ENCODE measurements at places on chromosomes 1 and 21.

- DNase-seq = no peak
Observed at GRCh38 chr1:210467440-210468043, 138.8 kb downstream of the HHAT start.

DNA sequence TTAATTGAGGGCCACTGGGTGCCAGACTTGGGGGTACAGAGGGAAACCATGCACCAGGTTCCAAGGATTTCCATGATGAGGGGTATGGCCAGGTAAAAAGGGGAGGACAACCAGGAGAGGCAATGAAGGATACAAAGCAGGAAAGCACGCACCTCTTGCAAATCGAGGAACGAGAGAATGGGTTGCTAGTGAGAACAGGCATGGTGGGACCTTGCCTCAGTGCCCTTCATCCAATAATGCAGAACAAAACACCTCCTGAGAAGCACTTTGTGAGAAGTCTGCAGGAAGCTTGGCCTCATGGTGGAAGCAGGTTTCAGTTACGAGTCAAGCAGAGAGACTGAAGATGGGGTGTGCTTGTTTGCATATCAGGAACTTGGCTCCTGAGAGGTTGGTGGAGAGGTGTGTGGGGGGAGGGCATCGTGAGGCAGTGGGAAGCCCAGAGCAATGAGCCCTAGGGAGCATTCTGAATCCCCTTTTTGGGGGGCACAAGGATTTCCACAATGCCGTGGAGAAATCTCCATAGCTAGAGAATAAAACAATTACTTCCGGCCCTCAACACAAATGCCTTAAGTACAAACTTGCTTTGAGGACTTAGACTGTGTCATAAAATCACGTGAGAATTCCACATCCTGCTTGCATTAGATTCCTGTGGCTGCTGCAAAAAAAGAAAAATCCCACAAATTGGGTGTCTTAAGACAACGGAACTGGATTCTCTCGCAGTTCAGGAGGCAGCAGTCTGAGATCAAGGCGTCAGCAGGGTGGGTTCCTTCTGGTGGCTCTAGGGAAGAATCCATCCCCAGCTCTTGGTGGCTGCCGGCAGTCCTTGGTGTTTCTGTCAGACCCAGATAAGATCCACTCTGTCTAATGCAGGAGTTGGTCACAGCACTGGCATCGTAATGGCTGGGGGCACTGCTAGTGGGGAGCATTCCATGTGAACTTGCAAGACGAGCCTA, 54.9 kb upstream of the BACE2 start:
- DNase-seq = no peak

DNA sequence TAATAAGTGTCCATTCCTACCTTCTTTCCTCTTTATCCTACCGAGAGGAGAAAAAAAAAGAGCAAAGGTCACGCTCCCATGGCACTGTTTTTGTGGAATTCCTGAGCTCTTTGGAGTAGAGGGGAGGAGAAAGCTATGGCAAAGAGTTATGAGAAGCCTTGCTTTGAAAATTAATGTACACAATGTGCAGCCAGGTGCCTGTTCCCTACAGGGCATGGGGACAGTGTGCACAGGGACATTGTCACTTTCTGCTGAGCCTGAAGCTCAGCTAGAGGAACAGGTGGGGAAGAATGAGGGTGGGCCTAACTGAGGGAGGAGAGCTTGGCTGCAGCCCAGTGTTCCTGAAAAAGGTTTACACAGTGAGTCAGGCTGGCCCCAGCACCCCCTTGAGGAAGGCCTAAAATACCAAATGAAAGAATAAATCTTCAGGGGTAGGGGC, 66.1 kb downstream of the PLXNA2 start:
- DNase-seq = no peak

DNA sequence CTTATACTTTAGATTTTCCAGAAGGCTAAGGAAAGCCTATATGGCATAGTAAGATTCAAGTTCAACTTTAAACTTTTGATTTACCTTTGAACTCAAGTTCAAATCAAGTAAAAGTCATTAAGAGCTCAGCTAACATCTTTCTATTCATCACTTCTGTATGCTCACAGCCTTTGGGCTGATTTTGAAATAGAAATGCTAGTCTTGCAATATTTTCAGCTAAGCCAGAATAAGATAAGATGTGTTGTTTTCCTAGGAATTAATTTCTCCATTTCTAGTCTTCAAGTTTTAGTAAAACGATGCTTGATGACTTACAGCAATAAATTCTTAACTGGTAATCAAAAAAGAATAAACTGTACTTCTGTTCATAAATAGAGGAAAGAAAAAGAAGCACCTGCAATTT, 35.6 kb downstream of the ATP1B1 start:
- no peak for DNase-seq

- DNase-seq = no peak
Observed at GRCh38 chr1:8879464-8879921, 1.0 kb upstream of the ENO1 start.

GRCh38 chr1:33060579-33061083, 20.3 kb upstream of the AZIN2 start:
- no peak for DNase-seq

GRCh38 chr1:88566615-88567387, 117.3 kb upstream of the PKN2 start:
- DNase-seq = no peak

DNA sequence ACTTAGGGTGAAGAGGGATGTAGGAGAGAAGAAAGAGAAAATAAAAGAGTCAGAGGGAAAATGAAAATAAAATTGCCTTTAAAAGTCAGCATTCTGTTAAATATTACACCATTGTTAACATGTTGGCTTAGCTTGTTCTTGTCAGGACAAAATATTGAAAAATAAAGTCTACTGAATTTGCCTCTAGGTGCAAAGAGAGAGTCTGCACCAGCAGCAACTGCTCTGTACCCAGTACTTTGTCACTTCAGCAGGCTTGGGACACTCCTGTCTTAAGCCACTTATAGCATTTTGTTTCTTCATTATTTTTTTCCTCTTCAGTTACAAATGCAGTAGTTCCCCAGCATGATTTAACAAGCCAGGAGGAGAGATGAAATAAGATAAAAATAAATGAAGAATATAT, 11.0 kb upstream of the USH2A start:
- no peak for DNase-seq

DNA sequence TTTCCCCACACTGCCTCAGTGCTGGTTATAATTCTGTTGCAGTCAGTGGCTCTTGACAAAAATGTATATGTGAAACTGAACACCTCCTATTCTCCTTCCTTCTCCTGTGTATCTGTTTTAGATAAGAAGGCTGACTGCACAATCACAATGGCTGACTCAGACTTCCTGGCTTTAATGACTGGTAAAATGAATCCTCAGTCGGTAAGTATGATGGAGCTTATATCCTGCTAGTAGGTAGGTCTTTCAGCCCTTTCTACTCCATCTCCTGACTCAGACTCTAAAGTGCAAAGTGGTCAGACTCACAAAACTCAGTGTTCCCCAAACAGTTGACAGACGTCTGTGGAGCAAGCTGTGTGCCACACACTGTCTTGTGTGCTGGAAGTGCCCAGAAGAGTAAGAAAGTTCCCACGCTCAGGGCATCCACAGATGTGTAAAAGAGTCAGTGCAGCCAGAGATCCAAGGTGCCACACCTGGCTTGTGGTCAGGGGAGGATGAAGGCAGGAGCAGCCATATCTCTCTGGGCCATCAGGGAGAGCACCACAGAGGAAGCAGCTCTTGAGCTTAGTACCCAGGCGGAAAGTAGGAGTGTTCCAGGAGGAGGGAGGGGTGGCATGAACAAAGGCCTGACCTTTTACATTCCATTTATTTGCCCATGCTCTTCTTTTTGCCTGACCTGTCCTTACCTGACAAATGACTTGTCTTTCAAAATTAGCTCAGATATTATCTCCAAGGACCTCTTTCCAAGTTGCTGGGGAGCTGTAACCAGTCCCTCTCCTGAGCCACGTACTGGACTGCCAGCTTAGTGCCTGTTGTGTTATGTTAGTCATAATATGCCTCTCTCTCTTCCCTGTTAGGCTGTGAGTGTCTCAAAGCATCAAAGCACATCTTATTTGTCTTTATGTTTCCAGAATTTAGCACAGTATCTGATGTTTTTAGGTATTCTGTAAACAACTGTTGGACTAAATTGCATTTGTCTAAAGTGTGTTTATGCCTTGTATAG, 14.0 kb upstream of the PODN start:
- no peak for DNase-seq

DNA sequence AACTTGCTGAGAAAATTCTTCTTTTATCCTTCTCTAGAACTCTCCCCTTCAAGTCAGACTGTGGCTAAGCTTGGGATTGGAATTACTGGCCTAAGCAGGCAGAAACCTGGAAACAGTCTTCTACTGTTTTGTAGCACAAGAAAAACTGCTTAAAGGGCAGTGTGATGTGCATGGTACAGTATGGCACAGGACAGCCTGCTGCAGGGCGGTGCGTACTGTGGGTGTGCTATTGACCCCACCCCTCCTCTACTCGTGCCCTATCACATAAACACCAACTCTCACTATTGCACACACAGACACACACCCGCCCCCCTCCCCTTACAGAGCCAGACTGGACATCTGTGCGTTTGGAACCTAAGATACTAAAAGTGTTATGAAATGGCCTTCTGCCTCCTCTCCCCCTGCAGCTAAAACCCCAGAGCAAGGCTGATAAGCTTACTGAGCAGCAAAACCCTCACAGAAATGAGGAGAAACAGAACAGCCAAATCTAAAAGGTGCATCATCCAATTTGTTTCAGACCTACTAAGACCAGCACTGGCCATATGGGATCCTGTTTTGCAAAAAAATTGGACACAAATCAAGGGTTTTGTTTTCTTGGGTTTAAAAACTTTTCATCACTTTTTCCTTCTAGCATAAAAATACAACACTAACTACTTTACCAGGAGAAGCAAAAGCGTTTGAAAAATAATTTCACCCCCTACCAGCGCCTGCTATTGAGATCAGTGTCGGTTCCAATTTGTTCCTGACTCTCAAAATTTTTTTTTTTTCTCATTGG, 355.8 kb upstream of the LYPLAL1 start:
- no peak for DNase-seq

- no peak for DNase-seq
Observed at GRCh38 chr21:35716876-35717565, 343.3 kb downstream of the SETD4 start.

DNA sequence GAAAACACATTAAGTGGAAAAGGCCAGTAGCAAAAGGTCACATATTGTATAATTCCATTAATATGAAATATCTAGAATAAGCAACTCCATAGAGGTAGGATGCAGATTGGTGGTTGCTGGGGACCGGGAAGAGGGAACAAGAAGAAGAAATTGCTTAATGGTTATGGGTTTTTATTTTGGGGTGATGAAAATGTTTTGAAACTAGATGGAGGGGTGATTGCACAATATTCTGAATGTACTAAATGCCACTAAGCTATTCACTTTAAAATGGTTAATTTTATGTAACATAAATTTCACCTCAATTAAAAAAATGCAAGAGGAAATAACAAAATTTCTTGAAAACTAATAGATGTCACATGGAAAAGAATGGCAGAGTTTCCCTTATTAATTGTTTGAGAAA, 6.7 kb downstream of the KIAA0040 start:
- no peak for DNase-seq

GRCh38 chr1:184419350-184420161, 32.7 kb downstream of the C1orf21 start:
- DNase-seq = no peak

DNA sequence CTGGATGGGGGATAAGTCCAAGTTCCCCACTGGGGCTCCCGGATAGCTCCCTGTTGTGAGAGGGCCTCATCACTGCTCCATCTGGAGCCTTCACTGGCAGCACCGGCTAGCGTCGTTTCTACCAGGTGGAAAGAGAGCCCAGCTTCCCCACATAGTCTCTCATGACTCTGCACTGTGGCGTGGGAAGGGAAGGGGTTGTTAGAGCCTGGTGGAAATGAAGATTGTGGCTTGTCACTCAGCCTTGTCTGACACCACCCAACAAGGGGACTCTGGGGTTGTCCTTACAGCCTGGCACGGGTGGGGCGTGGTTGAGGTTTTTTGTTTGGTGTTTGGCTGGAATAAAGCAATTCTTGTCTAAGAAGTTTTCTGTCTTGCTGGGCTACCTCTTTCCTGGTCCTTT, 94.6 kb downstream of the ADARB1 start:
- no peak for DNase-seq

- no peak for DNase-seq
Observed at GRCh38 chr1:41380979-41381691, 19.9 kb downstream of the FOXO6 start.

- no peak for DNase-seq
Observed at GRCh38 chr1:11682799-11683198, 1.9 kb upstream of the MAD2L2 start.

DNA sequence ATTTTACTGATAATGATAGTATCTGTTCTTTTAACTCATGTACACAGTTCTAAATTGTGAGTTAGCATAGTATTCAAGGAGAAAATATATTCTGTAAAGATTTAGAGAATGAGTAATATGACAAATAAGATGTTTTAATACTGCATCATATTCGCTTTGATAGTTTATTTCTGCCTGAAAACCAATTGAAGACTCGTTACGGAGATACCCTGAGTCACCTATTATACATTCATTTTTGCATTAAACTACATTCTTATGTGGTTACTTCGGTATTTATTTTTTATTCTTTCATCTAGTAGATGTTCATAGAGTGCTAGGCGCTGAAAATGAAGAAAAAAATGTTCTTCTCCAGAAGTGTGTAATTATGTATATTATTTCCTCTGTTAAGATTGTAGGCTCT, 5.3 kb downstream of the UHMK1 start:
- DNase-seq = no peak

DNA sequence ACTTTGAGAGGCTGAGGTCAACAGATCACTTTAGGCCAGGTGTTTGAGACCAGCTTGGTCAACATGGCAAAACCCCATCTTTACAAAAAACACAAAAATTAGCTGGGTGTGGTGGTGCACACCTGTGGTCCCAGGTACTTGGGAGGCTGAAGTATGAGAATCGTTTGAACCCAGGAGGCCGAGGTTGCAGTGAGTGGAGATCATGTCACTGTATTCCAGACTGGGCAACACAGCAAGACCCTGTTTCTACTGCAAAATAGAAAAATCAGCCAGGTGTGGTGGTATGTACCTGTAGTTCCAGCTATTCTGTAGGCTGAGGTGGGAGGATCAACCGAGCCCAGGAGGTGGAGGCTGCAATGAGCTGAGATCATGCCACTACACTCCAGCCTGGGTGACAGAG, 4.2 kb upstream of the INTS3 start:
- no peak for DNase-seq

DNA sequence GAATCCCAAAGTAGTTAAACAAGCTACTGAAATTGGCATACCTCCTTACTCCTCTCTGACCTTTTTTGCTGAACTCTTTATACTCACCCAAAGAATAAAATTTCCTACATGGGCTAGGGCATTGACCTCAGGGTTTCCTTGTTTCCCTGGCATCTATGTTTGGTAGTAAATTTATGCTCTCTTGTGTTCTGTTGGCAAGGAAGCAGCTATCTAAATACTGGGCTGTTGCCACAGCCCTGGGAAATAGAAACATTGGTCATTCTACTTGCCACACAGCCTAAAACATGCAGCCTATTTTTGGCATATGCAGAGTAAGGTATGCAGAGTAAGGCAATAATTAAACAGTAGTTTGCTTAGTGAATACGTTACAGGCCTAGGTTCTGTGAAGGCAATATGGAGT, 351.4 kb downstream of the HLX start:
- DNase-seq = no peak

All from 8988T (cell line).